ENCODE measurements at places on chromosomes 2 and 18. TPM values are rescaled to one million over a fixed set of nuclear protein-coding genes. Genes with fewer than 3 reads are reported as not detected.

- no peak for DNase-seq
Observed at GRCh38 chr2:218063486-218063885, 5.6 kb upstream of the RUFY4 start.

Gene STAT4
- total RNA-seq: 48.8 TPM

Gene HNMT
- not detected for total RNA-seq

Gene MAPK4
- not detected for total RNA-seq

GRCh38 chr2:29129586-29130281 is 14.5 kb downstream of the CLIP4 start:
- DNase-seq: no peak

Gene SLC11A1
- total RNA-seq: 0.05 TPM

DNA sequence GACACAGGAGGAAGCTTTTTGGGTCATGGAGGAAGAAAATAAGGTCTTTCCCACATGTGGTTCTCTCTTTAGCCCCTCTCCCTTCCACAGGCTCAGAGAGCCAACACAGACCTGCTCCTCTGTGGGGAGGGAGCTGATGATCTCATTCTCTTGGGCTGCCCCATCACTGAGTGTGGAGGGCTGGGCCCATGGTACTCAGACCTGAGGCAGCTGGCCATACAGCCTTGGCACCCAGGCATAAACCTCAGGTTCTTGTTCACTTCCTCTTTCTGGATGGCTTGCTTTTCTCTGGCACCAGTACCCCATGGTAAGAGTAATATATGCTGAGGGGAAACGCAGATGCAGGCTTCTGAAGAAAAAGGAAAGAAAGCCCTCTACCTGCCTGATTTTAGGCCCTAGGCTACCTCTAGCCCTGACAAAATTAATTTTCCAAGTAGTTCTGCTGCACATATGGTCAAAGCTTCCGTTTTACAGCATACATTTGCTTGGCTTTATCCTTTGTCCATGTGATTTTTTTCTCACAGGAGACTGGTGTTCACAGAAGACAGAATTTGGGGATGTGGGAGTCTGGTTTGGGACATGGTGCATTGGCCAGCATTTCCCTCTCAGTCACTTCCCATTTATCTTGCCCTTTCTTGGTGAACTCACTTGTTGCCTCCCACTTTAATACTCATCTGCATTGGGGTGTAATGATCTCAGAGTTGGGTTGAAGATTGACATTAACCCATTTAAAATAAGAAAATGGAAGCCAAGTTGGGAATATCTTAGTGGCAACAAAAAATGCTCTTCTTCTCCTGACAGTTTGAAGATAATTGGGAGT is 11.1 kb downstream of the DHRS9 start:
- DNase-seq: no peak
